ENCODE measurements at places on chromosomes 2 and 18.

DNA sequence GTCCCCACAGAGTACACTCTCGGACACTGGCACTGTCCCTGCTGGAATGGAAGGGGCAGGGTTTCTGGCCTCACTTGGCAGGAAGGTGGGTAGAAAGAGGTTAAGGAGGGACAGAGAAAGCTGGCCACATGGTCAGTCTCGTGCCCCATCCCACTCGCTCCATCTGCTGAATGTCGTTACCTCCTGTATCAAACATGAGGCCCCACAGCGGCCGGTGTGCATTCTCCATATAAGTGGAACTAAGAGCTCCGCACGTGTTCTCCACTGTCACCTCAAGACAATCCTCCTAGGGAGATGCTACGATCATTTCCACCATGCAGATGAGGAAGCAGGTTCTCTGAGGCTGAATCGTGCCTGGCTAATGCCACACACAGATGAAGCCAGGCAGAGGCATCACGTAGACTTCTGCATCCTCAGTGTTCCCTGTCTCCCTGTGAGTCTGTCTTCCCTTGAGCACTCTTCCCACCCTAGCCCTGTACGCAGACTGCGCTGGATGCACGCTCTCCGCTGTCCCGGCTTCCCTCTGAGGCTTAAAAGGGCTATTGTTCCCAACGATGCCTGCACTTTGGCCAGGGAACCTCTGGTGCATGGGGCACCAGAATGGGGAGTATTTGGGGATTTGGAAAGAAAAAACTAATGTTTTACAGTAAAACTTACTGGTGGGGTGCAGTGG is 35.1 kb downstream of the MAL start:
- DNase-seq, result no peak

DNA sequence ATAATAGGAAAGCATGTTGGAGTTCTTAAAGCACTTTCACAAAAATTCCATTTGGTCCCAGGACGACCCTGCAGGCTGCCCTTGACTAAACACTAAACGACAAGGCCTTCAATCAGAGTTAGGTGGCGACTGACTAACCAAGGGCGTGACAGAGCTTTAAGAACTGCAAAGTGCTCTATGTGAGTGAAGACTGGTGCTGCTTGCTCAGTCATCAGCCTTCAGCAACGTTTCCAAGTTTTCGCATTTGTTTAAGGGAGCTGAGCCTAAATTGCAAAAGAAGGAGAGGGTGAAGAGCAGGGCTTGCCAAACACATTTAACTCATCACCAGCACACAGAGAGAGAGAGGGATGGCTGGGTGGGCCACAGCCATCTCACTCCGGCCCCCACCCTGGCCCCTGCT is 204.7 kb upstream of the PID1 start:
- no peak for DNase-seq

GRCh38 chr2:8337321-8337720 is 344.5 kb upstream of the ID2 start:
- DNase-seq, result no peak

- DNase-seq, result no peak
Measured at GRCh38 chr2:239762106-239762505, 263.0 kb downstream of the NDUFA10 start.

- DNase-seq, result no peak
Measured at GRCh38 chr18:63155910-63156773, 163.4 kb downstream of the BCL2 start.

- DNase-seq, result no peak
Measured at GRCh38 chr2:119136093-119136492, 22.5 kb downstream of the C1QL2 start.

DNA sequence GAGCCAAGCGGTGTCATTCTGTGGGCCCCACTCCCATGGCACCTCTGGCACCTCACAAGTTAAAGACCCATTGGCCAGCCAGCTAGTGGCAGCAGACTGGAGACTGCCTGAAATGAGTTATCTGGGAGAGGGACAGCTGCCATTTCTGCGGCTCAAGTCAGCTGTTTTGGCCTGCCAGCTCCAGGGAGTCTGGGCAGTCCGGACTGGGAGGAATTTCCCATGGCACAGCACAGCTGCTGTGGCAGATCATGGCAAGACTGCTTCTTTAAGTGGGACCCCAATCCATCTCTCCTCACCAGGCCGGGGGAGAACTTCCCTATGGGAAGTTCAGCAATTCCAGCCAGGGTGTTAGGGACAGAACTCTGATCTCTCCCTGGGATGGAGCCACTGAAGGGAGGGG is 2187.6 kb upstream of the CELF4 start:
- DNase-seq, result no peak
